ENCODE measurements at places on chromosomes 11 and 22.

GRCh38 chr22:49344161-49344560, 483.5 kb downstream of the BRD1 start:
- DNase-seq = no peak

- no peak for DNase-seq
Measured at GRCh38 chr11:12179531-12179930, 69.1 kb downstream of the MICAL2 start.

DNA sequence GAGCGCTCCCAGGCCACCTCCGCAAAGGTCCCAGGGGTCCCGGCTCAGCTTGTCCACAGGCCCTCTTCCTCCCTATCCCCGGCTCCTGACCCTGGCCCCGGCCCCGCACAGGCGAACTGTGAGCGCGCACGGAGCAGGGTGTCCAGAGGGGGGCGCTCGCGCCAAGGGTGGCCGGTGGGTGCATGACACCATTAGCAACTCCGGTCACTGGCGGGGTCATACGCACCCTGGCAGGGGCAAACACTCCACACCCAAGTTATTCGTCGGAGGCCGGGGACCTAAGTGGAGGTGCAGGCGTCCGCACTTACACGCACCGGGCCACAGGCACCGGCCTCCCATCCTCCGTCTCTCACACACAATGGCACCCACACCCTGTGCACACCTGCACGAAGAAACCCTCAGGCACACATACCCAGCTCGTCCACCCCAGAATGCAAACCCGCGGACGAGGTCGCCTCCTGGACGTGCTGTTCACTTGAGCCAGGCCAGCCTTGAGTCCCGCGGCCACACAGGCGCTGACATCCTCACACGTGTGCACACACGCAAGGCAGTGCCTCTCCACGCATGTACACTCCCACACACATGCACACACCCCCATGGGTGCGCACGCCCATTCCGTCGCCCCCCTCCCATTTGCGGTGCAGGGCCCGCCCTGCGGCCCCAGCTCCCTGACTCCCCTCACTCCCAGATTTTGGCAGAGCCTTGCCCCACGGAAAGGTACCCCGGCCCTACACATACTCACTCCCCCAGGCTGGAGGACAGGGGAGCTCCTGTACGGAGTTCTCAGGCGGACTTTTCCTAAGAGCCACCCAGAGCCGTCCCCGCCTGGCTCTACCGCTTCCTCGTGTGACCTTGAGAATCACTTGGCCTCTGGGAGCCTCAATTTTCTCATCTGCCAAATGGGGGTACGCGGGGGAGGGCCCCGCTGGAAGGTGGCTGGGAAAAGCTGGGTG, at the start of gene RASGRP2:
Gene RASGRP2, minus strand, starts transcription at position 552 of the 953 bp plus-strand sequence. CDS start 1,276 bp downstream, outside the sequence.
- peak; percentile 61 for DNase-seq

- no peak for DNase-seq
Measured at GRCh38 chr11:110573411-110573810, 138.8 kb downstream of the ARHGAP20 start.

DNA sequence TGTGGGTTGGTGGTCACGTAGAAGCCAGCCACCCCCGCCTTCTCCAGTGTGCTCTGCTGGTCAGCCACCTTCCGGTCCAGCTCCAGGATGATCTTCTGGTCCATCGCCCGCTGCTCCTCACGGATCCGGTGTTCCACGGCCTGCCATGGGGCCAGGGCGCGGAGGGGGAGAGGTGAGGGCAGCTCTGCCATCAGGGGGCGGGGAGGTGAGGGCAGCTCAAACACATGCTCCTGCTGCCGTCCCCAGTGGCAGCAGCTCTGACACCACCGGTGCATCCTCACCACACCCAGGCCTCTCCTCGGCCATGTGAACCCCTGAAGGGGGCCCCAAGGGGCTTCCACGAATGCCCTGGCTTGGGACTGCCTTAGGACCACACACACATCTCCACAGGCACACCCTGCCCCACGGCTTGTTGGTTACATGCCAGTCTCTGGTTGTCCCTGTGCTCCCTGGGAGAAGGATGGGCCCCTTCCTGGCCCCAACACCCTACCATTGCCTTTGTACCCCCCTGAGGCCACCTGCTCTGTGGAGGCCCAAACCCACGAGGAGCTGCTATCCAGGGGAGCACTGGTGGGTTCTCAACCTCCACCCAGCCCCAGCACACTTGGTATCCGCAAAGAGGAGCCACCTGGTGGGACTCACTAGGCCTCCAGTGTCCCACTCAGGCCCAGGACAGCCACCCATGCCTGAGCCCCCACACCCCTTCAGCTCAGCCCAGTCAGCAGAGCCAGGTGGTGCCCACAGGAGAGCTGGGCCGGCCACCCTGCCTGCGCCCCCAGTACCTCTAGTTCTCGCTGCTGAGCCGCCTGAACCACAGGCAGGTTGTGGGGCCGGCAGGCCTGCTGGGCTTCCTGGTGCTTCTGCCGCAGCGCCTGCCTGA, 4.3 kb downstream of the DGCR6L start:
- DNase-seq = no peak

- peak; percentile 12 for DNase-seq
Measured at GRCh38 chr11:74321487-74322188, 10.2 kb upstream of the P4HA3 start.

DNA sequence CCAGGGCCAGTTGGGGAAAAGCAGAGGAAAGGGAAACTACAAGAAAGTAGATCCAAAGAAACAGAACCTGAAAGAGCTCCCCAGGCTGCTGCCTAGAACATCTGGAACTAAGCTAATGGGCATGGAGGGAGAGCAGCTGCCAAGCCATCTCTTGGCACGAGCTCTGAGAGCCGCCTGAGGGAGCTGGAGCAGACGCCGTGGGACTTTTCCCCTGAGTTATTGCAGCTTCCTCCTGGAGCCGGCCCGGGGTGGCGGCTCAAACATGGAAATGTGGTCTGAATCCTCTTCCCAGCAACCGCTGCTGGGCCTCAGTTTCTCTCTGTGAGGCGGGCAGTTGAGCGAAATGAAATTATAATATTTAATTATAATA, 41.8 kb downstream of the LIF start:
- DNase-seq = no peak

DNA sequence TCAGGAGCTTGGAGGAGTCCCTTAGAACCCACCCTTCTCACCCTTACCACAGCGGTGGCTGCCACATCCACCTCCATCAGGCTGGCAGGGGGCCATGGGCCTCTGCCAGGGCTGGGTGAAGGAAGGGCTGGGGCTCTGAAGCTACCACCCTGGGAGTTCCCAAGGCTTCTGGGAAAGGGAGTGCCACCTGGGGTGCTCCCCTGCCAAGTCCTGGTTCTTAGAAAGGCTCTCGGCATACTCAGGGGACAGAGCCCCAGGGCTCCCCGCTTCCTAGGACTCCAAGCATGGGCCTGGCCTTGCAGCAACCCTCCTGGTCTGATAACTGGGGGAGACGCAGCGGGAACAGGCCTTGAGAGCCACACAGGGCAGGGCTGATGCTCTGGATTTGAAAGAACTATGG, 438 bp upstream of the PLA2G3 start:
- no peak for DNase-seq

DNA sequence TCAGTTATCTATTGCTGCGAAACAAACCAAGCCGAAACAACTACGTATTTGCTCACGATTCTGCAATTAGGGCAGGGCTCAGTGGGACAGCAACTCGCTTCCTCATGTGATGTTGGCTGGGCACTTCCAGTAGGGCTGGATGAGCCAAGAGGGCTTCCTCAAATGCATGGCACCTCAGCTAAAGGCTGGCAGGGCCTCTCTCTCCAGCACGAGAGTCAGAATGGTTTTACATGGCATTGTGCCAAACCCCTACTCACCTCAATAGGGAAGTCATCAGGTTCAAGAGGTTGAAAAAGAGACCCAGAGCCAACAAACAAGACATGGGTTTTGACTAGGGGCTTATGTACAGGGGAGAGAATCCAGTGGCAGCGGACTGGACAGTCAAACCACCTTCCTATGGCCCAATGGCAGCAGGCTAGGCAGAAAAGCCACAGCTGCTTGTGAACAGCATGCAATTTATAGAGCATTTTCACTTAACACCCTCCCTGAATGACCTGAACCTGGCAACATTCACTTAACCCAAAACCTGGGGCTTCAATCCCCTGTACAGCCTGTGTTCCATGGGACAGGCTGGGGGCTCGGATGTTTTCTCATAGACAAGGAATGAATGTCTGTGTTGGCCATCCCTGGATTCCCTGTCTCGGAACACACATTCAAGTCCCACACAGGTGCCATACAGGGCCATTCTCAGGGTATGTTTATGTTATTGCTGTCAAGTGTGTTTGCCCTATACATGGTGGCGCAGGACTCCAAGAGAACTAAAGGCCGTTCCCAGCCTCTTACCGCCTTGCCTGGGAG, 154.2 kb upstream of the NAV2 start:
- no peak for DNase-seq

GRCh38 chr11:25899617-25900160, 432.2 kb upstream of the ANO3 start:
- no peak for DNase-seq

DNA sequence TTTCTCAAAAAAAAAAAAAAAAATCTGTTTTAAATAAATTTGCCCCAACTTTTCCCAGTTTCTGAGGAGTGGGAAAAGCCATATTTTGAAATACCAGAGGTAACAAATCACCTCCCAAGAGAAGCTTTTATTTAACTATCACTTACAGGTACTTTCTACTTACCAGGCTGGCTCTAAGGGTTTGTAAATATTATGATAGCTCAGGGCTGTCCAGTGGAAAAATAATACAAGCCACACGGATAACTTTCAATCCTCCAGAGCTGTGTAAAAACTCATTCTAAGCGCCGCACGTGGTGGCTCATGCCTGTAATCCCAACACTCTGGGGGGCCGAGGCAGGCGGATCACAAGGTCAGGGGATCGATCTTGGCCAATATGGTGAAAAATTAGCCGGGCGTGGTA, 5.6 kb upstream of the SEC14L4 start:
- no peak for DNase-seq

- DNase-seq = no peak
Measured at GRCh38 chr11:7154881-7155361, 66.1 kb downstream of the RBMXL2 start.

GRCh38 chr11:115084231-115084630, 405.9 kb downstream of the NXPE2 start:
- DNase-seq = no peak

- no peak for DNase-seq
Measured at GRCh38 chr11:36373016-36374010, 77.2 kb downstream of the PRR5L start.

DNA sequence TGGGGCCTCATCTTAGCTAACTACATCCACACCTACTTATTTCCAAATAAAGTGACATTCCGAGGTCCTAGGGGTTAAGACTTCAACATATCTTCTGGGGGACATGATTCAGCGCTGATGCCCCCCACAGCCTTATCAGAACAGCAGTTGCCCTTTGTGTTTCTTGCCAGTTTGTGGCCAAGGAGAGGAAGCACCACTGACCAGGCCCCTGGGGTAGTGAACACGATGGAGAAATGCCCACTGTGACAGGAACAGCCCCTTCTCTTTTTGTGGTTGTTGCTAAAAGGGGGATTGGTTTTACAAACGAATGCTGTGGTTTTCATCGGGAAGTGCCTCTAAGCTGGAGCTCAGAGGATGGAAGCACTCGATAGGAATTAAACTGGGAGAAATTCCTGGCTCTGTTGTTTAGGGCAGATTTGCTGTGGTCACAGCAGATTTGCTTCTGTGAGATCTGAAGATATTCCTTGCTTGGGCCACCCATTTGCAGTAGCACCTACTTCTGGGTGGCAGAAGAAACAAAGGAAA, 88.8 kb downstream of the ABTB2 start:
- no peak for DNase-seq

DNA sequence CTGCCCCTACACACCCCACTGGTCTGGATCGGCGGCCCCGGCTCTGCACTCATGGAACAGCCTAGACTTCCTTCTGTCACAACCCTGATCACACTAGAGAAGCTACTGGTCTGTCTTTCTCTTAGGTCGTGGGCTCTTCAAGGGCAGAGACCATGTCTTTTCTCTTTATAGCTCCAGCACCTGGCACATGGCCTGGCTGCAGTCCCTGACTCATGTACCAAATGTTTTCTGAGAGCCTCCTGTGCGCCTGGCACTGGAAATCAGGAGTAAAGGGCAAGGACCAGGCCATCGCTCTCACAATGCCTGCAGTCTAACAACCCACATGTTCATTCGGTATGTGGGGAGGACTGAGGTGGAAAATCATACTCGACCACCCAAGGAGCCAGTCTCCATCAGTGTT, 7.5 kb downstream of the ASCC2 start:
- DNase-seq = no peak

- DNase-seq = no peak
Measured at GRCh38 chr11:36062796-36063365, 119.0 kb downstream of the LDLRAD3 start.

DNA sequence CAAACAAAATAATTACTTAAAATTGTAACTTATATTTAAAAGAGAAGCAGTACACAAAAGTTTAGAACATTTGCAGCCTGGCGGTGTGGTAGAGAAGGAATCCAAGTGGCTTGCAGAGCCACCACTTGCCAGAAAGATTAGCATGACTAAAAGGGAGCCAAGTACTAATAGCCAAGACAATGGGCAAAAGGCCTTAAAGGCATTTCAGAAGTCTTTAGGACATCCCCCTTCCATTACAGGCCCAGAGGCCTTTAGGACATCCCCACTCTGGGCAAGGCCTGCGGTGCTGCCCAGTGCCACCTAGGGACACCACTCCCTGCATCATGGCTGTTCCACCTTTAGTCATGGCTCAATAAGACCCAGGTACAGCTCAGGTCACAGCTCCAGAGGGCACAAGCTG, 32.4 kb downstream of the TMEM225 start:
- no peak for DNase-seq

- no peak for DNase-seq
Measured at GRCh38 chr22:19958083-19959042, 16.7 kb upstream of the TXNRD2 start.

- DNase-seq = no peak
Measured at GRCh38 chr11:12276356-12276755, 101.0 kb upstream of the PARVA start.

DNA sequence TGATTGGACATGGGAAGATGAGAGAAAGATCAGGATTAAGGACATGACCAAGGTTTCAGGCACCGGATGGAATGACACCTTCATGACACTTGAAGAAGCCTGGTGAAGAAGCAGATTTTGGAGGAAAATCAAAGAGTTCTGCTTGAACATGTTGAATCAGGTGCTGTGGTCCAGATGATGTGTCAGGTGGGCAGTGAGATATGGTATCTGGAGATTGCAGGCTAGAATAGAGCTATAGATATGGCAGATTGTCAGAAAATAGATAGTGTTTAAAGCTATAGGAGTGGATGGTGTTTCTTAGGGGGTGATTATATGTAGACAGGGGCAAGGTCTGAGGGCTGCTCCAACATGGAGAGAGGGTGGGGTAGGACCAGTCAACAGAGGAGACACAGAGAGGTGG, 40.2 kb downstream of the PANX1 start:
- no peak for DNase-seq

DNA sequence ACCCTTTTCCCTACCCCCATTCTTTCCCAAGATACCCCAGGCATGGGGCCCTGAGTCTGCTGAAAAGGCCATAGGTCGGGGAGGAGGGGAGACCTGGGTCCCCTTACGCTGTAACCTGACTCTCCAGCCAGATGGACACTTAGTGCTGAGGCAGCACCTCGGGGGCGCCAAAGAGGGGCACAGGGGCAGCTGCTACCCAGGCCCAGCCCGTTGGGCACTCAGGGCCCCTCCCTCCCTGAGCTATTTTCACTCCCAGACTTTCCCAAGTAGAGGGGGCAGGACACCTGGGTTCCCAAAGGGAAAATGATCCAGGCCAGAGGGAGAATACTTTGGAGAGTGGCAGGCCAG, 933 bp downstream of the ACTN3 start:
- DNase-seq = no peak

- DNase-seq = no peak
Measured at GRCh38 chr22:24007253-24008021, 2.2 kb upstream of the GSTT4 start.

GRCh38 chr11:94275961-94276360, 28.4 kb upstream of the IZUMO1R start:
- DNase-seq = no peak

Data from activated T-cell treated with anti-CD3 and anti-CD28 coated beads for 24 hours (primary cell).